ENCODE measurements at places on chromosomes 3 and 15. TPM values are rescaled to one million over a fixed set of nuclear protein-coding genes. Genes with fewer than 3 reads are reported as not detected.

DNA sequence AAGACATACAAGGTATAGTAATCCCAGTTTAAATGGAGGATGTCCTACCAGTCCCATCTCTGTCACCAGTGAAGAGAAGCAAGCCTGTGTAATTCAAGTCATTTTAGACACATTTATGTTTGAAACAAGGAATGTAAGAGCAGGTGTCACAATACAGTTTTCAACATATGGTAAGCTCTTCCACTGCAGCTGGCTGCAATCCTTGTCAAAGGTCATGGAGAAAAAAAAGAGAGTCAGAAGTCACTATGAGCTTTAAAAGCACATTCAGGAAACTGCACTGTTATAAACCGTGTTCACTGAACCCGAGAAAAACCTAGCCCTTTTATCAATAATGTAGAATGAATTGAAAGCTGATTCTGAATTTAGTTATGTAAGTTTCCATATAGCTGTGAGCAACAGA, 206.4 kb downstream of the NAALADL2 start:
- no peaks in the 10 kb centered on the region for H3K36me3 ChIP-seq
- DNase-seq: no peak
- no peak overlapping the region for H3K4me3 ChIP-seq
- H3K27ac ChIP-seq: no peak overlapping the region
- H3K27me3 ChIP-seq: no peaks in the 10 kb centered on the region
- H3K4me1 ChIP-seq: no peaks in the 10 kb centered on the region

GRCh38 chr3:70531838-70532489, 219.5 kb upstream of the MDFIC2 start:
- no peak overlapping the region for H3K27ac ChIP-seq
- no peaks in the 10 kb centered on the region for H3K4me1 ChIP-seq
- no peak for DNase-seq
- no peak overlapping the region for H3K4me3 ChIP-seq
- H3K27me3 ChIP-seq: no peaks in the 10 kb centered on the region
- no peaks in the 10 kb centered on the region for H3K36me3 ChIP-seq

DNA sequence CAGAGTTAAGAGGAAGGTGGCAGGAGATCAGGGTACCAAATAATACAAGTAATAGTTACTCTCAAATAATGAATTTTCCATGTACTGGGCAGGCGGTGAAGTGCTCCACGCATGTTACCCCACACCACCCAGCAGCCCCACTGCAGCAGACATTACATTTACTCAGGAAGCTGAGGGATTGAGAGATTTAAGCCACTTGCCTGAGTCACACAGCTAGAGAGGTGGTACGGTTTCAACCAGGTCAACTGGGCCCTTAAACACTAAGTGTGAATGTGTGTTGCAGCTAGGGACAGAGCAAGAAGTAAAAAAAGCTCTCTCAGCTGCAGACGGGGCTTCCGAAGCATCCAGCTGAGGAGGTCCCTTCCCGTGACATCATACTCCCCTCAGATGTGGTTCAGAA, 91.3 kb downstream of the PRICKLE2 start:
- no peak for DNase-seq
- no peaks in the 10 kb centered on the region for H3K4me1 ChIP-seq
- H3K27me3 ChIP-seq: no peaks in the 10 kb centered on the region
- H3K27ac ChIP-seq: no peak overlapping the region

DNA sequence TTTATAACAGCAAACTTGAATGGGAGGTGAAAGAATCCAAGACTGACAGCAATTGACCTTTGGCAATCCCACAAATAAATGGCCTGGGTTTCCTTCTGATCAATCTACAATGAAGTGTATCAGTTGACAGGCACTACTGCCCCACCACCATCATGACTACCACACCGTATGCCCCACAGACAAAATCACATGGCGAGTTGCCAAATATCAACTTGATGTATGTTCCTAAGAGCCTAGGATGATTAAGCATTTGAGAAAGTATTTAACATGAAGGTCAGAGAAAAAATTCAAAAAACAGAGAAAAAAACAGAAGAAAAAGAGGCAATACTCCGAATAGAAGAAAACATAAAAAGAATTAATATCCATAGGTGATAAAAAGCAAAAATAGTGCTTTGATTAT, 215.9 kb upstream of the STAC start:
- no peaks in the 10 kb centered on the region for H3K27me3 ChIP-seq
- DNase-seq: no peak

The GOLGA8M gene
- total RNA-seq: 5.9 TPM

GRCh38 chr15:68797191-68797590, 23.5 kb downstream of the ANP32A start:
- no peaks in the 10 kb centered on the region for H3K36me3 ChIP-seq
- peak overlapping the region; percentile 37 for H3K27ac ChIP-seq
- no peaks in the 10 kb centered on the region for H3K27me3 ChIP-seq
- DNase-seq: no peak

The MGLL gene
- total RNA-seq: 78.3 TPM

The TIGIT gene
- total RNA-seq: 0.42 TPM

DNA sequence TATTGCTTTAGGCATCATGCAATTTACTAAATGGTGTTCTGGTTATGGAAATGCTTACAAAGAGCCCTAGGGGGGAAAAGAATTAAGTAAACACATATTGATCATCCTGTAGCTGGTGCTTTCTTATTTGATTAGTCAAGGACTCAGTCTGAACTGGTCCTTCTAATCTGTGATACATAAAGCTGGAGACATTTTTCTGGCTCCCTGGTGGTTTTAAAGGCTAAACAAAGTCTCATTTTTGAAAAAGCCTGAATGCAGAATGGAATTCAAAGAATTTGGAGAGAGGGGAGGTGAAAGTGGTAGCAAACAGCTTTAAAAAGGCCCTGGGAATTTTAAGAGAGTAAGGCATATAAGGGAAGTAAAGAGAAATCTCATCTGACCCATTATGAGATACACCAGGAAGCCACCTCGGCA, 149.7 kb downstream of the RBMS3 start:
- H3K36me3 ChIP-seq: no peaks in the 10 kb centered on the region
- peak overlapping the region; percentile 50 for H3K27ac ChIP-seq
- no peak overlapping the region for H3K4me3 ChIP-seq
- DNase-seq: no peak
- no peaks in the 10 kb centered on the region for H3K27me3 ChIP-seq
- H3K4me1 ChIP-seq: peaks cover 24% of the 10 kb centered on the region

DNA sequence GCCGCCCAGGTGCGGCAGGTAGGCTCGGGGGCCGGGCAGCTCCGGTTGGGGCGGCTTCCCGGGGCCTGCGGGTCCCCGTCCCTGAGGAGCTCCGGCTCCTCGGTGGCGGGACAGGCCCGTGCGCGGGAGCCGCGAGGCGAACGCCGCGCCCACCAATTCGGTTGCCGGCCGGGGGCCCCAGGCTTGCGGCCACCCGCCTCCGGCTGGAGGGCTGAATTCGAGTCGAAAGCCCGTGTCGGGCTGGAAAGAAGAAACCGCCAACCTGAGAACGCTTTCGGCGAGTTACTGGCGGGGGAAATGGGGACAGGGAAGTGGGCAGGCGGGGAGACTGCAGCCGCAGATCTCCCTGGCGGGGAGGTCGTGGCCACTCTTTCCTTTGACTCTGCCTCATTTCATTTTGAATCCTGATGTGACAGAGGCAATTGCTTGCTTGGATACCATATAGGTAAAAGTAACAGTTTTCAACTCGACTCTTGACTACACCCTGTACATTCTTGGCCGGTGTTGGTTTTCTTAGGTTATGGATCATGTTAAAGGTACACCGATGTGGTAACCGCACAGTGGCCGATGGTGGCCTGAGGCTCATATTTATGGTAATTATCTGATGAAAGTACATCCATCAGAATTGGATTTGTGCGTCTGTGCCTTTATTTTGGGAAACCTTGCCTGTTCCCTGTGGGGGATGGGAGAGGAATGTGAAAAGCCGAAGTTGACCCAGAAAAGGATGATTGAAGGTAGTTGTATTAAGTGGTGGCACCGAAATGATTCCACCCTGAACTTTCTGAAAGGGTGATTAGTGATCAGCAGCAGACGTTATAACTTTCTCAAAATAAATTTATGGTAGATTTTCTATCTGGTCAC, 1.7 kb downstream of the B3GNT5 start:
- H3K36me3 ChIP-seq: no peaks in the 10 kb centered on the region
- H3K4me3 ChIP-seq: peak overlapping the region; percentile 56
- DNase-seq: no peak
- peaks cover 14% of the 10 kb centered on the region for H3K4me1 ChIP-seq

GRCh38 chr3:114331007-114331406, 37.2 kb downstream of the TIGIT start:
- no peak for DNase-seq
- peaks cover 22% of the 10 kb centered on the region for H3K36me3 ChIP-seq
- no peaks in the 10 kb centered on the region for H3K4me1 ChIP-seq
- H3K4me3 ChIP-seq: no peak overlapping the region

GRCh38 chr3:45035441-45036301, 9.6 kb downstream of the CLEC3B start:
- no peak for DNase-seq
- H3K4me3 ChIP-seq: peak overlapping the region; percentile 35
- H3K4me1 ChIP-seq: peaks cover 52% of the 10 kb centered on the region
- H3K27ac ChIP-seq: peak overlapping the region; percentile 37
- H3K36me3 ChIP-seq: no peaks in the 10 kb centered on the region
- H3K27me3 ChIP-seq: no peaks in the 10 kb centered on the region

DNA sequence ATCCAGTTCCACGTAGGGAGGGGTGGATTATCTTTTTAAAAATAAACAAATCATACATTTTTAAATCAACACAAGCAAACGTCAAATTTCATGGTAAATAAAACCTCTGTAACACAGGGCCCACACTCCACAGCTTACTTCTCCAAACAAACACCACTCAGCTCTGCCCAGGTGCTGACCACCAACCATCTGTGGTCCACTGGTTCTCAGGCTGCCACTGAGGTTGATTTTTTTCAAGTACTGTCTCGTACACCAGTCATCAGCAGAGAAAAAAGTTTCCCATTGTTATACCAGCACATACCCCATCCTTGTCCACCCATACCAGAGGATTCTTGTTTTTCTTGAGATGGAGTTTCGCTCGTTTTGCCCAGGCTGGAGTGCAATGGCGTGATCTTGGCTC, 32.4 kb downstream of the CHSY1 start:
- H3K4me1 ChIP-seq: peaks cover 51% of the 10 kb centered on the region
- no peaks in the 10 kb centered on the region for H3K27me3 ChIP-seq
- H3K4me3 ChIP-seq: no peak overlapping the region
- H3K36me3 ChIP-seq: no peaks in the 10 kb centered on the region
- no peak overlapping the region for H3K27ac ChIP-seq

GRCh38 chr3:174812172-174812862, 46.8 kb upstream of the NAALADL2 start:
- DNase-seq: no peak
- H3K4me1 ChIP-seq: no peaks in the 10 kb centered on the region
- no peaks in the 10 kb centered on the region for H3K27me3 ChIP-seq
- H3K27ac ChIP-seq: no peak overlapping the region
- peaks cover 13% of the 10 kb centered on the region for H3K36me3 ChIP-seq
- H3K4me3 ChIP-seq: no peak overlapping the region

- H3K4me1 ChIP-seq: peaks cover 6% of the 10 kb centered on the region
- H3K27ac ChIP-seq: no peak overlapping the region
- H3K36me3 ChIP-seq: no peaks in the 10 kb centered on the region
- H3K4me3 ChIP-seq: peak overlapping the region; percentile 44
Observed at GRCh38 chr15:73751511-73751898, 1.6 kb downstream of the INSYN1 start.
